ENCODE measurements at places on chromosomes 12 and 14.

DNA sequence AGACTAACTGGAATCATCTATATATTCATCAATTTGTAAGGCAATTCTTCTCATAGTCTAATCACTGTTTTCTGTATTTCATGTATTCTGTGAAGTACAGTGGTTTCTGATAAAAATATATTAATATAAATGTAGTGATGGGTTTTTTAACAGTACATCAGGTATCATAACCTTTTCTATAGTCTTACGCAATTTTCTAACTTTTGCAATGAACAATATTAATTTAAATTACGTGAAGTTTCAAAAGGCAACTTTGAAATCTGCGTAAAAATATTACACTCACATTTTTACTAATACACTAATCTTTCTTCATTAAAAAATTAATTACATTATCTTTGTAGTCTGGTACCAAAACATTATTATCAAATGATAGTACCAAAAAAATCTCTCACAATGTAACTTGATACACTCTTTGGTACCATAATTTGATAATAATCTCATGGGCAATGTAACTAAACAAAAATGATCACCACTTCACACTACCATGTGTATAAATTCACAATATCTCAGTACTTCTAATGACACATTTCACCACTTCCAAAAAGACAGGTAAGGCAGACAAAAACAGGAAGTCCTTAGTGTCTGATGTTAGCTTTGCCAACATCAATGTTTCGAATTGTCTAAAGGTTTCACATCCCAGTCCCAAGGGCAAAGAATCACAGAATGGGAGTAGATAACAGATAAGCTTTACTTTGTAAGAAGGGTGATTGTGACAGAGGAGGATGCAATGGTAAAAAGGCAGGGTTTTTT lies 8.7 kb downstream of the DNAI7 start:
- DNase-seq, result no peak

DNA sequence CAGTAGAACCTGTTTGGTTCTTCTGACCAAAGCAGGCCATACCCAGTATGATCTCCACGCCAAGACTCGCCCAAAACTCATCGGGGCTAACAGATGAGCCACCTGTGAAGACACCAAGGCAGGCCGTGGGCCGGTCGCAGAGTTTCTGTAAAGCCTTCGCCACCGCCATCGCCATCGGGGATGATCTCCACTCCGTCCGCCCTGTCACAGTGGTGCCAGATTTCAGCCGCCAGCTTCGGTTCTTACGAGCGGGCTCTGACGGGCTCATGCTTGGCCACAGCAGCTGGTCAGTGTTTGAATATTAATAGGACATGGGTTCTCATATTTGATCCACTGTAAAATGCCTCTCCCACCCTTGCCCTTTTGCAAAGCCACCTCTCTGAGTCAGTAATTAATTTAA lies 113.2 kb upstream of the TMEM132D start:
- DNase-seq, result no peak

DNA sequence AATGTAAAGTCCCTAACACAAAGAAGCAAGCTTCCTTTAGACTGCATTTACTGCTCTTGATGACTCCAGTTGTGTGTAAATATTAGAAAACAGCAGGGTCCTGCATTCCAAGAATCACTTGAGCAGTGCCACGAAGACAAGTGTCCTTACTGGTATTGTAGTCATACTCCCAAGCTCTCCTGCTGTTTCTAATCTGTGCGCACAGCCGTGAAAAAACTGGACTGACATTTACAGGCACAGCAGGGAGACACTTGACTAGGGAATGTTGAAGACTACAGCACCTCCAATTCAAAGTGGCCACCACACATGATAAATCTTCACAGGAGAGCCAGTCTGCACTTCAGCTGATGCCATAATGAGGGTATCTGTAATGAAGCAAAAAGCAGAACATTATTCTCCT lies 91.4 kb downstream of the VRK1 start:
- peak; percentile 99 for DNase-seq

DNA sequence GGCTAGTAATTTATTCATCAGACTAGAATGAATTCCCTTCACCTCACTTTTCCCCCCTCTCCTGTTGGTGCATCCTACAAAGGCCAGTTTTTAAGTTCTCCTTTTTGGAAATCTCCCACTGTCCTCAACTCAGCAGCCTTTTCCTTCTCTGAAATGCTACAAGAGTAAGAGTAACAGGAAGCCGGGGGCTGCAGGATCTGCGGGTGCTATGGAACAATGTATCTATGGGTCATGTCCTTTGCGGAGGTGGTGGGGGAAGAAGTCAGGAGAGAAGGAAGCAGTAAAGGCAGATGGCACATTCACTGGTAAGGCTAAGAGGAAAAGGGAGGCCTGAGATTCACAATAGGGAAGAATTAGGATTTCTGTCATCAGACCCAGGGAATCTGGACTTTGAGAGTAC lies 22.2 kb upstream of the TESC start:
- no peak for DNase-seq

- DNase-seq, result no peak
Measured at GRCh38 chr14:101458741-101459550, 102.3 kb upstream of the DIO3 start.

DNA sequence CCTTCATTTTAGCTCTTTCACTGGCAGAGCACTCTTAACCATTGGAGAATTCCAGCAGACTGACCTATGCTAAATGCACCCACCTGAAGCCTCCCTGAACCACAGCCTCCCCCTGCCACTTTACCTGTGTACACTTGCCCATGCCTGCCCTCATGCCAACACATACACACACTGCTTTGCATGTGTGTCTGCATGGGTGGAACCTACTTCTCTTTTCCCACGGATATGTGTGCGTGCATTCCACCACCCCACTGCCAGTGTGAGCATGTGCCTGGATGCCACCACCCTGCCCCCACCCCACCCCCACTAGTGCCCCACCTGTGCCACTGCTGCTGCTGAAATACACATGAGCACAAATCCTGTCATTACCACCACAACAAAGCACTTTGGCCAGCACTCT lies 49.5 kb upstream of the EEA1 start:
- no peak for DNase-seq

GRCh38 chr12:38424436-38424835 lies 107.9 kb downstream of the ALG10B start:
- no peak for DNase-seq

DNA sequence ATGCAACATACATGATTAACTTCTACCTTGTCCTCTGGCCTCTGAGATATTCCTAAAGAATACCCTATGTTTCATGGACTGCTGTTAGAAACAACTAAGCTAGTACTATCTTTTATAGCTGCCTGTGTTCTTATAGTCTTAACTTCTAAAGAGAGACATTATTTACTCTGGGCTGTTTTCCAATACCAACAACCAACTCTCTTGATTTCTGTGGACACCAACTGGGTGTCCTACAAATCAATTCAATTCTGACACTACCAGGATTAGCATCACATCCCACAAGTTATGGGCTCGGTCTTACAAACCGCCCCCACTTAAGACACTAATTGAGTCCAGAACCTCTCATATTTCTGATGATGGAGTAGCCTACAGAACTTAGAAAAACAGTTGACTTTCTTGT lies 8.3 kb downstream of the XPOT start:
- DNase-seq, result no peak

DNA sequence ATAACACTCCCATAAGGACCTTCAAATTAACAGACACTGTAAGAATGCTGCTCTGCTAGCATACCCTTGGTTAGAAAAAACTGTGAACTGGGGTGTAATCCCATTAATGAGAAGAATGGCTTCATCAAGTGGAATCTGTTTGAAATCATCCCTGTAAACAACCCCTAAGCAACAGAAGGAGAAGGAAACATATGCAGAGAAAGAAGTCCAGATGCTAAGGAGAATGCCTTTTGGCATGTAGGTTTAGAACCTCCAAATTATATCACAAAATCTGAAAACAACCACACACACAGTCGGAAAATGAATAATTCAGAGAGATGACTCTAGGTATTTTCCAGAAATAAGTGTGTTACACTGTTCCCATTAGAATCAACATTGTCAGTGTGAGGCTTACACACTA lies 140.2 kb downstream of the NUAK1 start:
- no peak for DNase-seq

DNA sequence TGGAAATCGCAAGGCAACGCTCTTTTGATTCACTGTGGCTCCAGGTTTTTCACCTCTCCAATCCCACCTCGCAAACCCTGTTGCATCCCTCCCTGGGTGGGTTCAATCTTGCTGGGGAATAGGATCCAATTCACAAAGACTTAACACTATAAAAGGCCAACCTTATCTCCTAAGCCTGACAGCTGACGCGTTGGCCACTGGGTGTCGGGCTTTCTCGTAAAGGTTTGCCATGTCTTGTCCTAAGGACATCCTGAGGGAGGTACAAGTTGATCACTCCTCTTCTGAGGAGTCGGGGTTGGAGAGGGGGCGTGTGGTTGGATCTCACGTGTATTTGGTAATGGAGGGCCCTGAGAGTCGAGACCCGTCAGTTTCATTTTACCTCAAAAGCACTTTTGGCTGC lies 112.6 kb upstream of the FZD10 start:
- DNase-seq, result no peak

GRCh38 chr14:50741567-50741966 lies 73.5 kb upstream of the SAV1 start:
- no peak for DNase-seq

- no peak for DNase-seq
Measured at GRCh38 chr14:53412819-53413675, 259.9 kb upstream of the DDHD1 start.

DNA sequence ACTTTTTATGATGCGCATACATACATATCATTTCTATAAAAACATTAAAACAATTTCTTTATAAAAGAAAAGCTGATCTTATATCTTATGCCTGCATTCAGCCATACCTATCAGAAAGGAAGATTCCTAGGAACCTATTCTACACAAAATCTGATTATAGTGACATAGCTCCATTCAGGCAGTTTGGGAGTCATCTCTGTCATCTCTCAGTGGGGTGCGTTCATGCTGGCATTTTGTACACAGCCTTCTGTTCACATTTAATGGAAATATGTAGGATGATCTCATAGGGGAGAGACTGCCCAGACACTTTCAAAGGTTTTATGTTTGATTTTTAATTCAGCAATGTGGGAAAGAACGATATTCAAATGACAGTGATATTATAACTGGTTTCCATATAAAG lies 52.9 kb downstream of the ATL1 start:
- no peak for DNase-seq

DNA sequence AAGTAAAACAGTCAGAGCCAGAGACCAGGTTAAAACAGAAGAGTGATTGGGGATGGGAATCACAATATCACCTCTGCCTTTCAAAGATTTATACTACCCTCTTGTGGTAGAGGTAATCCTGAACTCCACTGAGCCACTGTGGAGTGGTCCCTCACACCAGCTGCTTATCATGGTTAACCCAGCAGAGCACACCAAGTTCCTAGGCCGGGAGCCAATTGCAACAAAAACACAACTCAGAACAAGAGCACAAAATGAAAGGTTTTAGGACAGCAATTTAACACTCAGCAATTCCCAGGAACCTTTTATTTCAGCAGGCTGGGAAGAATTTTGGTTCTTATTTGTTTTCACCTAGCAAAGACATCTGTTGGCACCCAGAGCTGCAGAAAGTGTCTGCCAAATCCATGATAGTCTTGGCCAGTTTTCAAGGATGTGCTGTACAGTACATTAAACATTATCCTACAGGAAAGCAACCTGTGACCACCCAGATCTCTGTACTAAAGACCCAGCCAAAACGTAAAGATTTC lies 220.5 kb upstream of the ATXN7L3B start:
- DNase-seq, result peak; percentile 3

GRCh38 chr12:29706311-29706710 lies 77.4 kb downstream of the TMTC1 start:
- DNase-seq, result no peak

- no peak for DNase-seq
Measured at GRCh38 chr14:78316786-78317185, 146.6 kb downstream of the NRXN3 start.

DNA sequence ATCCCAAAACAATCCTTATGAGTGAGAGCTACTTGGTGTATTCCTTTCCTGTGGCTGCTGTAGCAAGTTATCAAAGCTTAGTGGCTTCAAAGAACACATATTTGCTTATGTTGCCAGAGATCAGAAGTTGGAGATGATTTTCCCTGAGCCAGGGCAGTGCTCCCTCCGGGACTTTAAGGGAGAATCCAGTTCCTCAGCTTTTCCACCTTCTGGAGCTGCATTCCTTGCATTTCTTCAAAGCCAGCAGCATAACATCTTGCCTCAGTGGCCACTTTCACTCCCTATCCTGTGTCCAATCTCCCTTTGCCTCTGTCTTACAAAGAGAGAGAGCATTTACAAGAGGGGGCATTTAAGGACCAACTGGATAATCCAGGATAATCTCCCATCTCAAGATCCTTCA lies 33.7 kb downstream of the P2RX7 start:
- DNase-seq, result no peak

GRCh38 chr12:89370850-89371249 lies 18.5 kb upstream of the DUSP6 start:
- no peak for DNase-seq

GRCh38 chr12:3172124-3173007 lies 95.2 kb downstream of the TSPAN9 start:
- DNase-seq, result peak; percentile 87

DNA sequence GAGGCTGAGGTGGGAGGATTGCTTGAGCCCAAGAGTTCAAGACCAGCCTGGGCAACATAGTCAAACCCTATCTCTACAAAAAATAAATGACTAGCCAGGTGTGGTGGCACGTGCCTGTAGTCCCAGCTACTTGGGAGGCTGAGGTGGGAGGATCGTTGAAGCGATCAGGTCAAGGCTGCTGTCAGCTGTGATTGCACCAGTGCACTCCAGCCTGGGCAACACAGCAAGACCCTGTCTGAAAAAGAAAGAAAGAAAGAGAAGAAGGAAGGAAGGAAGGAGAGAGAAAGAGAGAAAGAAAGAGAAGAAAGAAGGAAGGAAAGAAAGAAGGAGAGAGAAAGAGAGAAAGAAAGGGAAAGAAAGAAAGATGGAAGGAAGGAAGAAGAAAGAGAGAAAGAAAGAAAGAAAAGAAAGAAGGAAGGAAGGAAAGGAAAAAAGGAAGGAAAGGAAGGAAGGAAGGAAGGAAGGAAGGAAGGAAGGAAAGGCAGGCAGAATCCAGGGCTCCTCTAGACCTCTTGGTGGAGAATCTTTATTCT lies 71.5 kb upstream of the FBRSL1 start:
- no peak for DNase-seq

DNA sequence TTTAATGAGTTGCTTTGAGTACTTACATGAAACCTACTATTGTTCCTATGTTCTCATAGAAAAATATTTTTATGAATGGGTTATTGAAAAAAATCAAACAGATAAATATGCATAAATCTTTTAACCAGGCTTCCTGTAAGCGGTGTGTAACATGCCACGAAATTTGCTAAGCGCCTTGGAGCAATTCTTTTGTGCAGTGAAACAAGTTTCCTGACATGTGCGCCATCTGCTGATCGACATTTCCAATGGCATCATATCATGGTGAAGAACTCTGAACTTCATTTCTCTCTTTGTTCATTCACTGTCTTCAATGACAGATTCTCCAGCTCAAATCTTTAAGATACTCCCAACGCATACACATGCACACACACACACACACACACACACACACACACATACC lies 145.6 kb upstream of the NAV3 start:
- DNase-seq, result peak; percentile 68

DNA sequence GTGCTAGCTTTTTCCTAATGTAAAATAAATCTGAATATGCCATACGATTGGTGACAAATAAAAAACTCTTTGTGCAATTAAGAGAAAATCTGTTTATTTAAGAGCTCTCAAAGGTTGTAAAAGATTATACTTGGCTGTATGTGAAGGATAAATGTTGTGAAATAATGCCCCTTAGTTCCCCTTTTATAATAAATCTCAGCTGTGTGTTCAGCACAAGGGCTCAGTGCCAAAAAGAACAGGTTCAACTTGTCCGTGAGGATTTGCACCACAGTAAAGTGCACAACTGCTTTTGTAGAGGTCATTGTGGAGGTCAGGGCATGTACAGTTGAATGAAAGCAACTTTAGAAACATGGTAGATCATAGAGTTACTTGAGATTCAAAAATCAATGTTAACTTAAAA lies 118.6 kb downstream of the TRMT5 start:
- DNase-seq, result peak; percentile 91
